HepG2 (cell line): ENCODE measurements at places on chromosomes 16 and 17. TPM values are rescaled to one million over a fixed set of nuclear protein-coding genes. Genes with fewer than 3 reads are reported as not detected.
A peak's percentile ranks its signal among the peaks of the same experiment; 100 is the strongest.

DNA sequence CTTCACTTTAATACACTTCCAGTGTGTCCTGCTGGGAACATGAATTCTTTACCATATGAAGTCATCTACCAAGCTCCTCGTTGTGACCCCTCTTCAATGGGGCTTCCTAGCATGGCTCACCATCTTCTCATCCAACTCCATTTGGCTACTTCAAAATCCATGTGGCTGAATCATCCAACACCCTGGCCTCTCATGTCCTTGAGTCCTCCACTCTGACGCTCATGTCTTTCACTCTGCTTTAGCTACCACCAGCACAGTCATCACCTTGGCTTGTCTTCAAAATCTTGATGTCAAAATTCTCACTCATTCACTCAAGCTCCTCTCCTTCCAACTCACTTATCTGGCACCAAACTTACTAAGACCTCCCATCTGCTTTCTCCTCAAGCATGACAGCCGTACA, 35.8 kb downstream of the AMFR start:
- peaks cover 2% of the 10 kb centered on the region; the same call in 1 of the 2 replicates for H3K4me1 ChIP-seq
- H3K27ac ChIP-seq, result no peak overlapping the region
- peaks cover 60% of the 10 kb centered on the region for H3K36me3 ChIP-seq
- H3K4me3 ChIP-seq, result no peak overlapping the region
- no peak for DNase-seq

DNA sequence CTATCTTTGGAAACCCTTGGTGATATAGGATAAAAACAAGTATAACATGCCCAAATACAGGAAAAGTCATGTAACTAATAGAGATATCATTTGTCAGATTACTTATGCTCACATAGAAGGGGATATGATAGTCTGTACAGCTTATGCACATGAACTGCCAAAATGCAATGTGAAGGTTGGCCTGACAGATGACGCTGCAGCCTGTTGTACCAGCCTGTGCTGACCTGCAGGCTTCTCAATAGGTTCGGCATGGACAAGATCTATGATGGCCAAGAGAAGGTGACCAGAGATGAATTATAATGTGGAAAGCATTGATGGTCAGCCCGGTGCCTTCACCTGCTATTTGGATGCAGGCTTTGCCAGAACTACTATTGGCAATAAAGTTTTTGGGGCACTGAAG, 12.7 kb downstream of the WFIKKN2 start:
- DNase-seq, result no peak
- no peak overlapping the region for H3K4me3 ChIP-seq
- peaks cover 3% of the 10 kb centered on the region; the same call in 1 of the 2 replicates for H3K27me3 ChIP-seq
- H3K36me3 ChIP-seq, result no peaks in the 10 kb centered on the region

The ASPA gene
- polyA plus RNA-seq, result not detected in 2 replicates

DNA sequence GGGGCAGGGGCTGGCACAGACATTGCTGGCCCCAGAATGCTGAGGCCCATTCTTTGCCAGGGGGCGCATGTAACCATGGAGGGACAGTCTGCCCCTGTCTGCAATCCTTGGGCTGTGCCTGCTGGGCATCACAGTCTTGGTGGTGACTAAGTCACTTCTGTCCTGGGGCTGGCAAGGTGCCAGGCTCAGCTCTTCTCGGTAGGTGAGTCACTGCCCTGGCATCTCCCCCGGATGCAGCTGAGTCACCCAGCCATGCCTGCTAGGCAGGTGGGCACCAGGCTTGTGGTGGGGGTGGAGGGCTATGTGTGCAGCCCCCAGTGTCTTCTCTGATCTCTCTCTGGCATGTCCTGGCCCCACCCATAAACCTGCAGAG, 5.6 kb downstream of the RARA start:
- no peak overlapping the region for H3K27ac ChIP-seq
- H3K36me3 ChIP-seq, result no peaks in the 10 kb centered on the region
- no peak overlapping the region for H3K4me3 ChIP-seq
- DNase-seq, result peak; percentile 78

The AGRP gene
- not detected in 2 replicates for polyA plus RNA-seq

The GSG1L gene
- polyA plus RNA-seq, result not detected in 2 replicates

The TMEM238L gene
- polyA plus RNA-seq, result not detected in 2 replicates

The CDRT15 gene
- polyA plus RNA-seq, result not detected in 2 replicates

- no peak overlapping the region for H3K4me3 ChIP-seq
- peaks cover 4% of the 10 kb centered on the region for H3K36me3 ChIP-seq
- no peaks in the 10 kb centered on the region; the same call in 1 of the 2 replicates for H3K27me3 ChIP-seq
- no peak overlapping the region for H3K27ac ChIP-seq
These were observed 56.6 kb downstream of the DUSP14 start for GRCh38 chr17:37546302-37546701.

- H3K4me3 ChIP-seq, result peak overlapping the region; percentile 52; the same call in 1 of the 2 replicates
- no peaks in the 10 kb centered on the region for H3K27me3 ChIP-seq
- H3K27ac ChIP-seq, result no peak overlapping the region
- DNase-seq, result peak; percentile 80
- H3K4me1 ChIP-seq, result peaks cover 41% of the 10 kb centered on the region
These were observed 37.5 kb downstream of the ADCY7 start for GRCh38 chr16:50303605-50304466.

The BICDL2 gene
- polyA plus RNA-seq, result 0.12 and 0.18 TPM in 2 replicates

DNA sequence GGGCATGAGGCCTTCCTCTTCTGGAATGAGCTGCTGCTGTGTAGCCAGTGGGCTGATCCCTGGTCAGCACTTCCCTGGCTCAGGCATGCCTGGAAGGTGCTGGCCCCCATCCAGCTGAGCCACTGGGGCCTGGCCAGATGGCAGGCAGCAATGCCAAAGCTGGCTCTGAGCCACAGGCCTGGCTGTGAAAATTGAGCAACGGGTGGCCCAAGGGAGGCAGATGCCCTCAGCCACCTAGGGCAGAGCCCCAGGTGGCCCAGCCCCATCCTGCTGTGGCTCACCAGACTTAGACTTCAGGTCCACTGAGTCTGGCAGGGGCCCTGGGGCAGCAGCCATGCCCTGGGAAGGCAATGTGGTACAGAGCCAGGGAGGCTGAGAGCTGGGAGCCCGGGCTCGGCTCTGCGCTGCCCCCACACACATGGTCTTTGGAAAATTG, 8.5 kb upstream of the CRHR1 start:
- peaks cover 4% of the 10 kb centered on the region; the same call in 1 of the 2 replicates for H3K4me1 ChIP-seq
- H3K27ac ChIP-seq, result no peak overlapping the region
- no peaks in the 10 kb centered on the region for H3K36me3 ChIP-seq
- no peak overlapping the region for H3K4me3 ChIP-seq
